ENCODE measurements at places on chromosomes 1 and 21.
A peak's percentile ranks its signal among the peaks of the same experiment; 100 is the strongest.

DNA sequence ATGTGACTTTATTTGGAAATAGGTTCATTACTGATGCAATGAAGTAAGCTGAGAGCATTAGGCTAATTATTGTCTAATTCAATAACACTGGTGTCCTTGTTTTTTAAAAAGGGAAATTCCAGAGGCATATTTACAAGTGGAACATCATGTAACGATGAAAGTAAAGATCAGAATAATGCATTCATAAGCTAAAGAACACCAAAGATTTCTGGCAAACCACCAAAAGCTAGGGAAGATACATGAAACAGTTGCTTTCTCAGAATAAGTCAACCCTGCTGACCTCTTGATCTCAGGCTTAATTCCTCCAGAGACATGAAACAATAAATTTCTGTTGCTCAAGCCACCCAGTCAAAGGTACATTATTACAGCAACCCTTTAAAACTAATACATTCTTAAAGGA lies 20.3 kb upstream of the IFI16 start:
- no peak for DNase-seq

DNA sequence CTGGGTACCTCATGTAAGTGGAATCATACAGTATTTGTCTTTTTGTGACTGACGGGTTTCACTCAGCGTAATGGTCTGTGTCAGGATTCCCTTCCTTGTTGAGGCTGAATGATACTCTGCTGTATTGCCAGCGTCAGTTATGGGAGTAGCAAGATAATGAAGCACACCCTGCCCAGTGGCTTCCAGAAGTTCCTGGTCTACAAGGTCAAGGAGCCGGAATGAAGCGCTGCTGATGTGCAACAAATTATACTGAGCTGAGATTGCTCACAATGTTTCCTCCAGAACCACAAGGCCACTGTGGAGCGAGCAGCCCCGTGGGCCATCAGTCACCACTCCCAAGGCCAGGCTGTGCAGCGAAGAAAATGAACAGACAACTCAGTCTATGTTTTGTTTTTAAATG lies 24.0 kb upstream of the TDRD10 start:
- no peak for DNase-seq

DNA sequence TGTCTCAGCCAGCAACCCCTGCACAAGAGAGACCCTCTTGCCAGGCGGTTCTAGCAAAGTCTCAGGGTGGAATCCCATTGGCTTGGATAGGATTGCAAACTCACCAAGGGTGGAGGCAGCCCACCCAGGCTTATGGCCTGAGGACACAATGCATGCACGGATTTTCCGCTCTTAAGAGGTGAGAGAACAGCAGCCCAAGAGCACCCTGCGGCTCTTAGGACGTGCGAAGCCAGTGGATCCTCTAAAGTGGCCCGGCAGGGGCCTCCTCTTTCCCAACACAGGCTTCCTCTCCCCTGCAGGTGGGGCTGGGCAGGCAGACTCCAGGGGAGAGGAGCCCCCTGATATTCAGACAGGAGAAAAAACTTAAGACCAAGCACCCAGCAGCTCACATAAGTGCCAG lies 31.2 kb upstream of the TMEM51 start:
- DNase-seq, result no peak

DNA sequence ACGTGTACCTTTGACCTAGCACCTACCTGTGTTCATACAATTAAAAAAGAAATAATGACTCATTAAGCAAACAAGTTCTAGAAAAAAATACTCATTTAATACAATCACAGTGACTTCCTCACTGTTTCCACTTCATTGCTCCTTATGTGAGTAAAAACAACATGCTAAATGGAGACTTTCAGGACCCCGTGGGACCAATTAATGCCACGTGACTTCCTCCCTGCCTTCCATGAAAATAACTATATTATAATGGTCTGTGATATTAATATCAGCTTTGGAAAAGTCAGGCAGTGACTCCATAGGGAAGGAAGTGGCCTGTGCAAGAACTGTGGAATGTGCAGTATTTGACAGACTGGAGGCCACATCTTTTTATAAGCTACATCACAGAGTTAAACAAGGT lies 337.8 kb downstream of the HLX start:
- peak; percentile 58 for DNase-seq

GRCh38 chr1:7594714-7595295 lies 176.3 kb upstream of the VAMP3 start:
- DNase-seq, result no peak

DNA sequence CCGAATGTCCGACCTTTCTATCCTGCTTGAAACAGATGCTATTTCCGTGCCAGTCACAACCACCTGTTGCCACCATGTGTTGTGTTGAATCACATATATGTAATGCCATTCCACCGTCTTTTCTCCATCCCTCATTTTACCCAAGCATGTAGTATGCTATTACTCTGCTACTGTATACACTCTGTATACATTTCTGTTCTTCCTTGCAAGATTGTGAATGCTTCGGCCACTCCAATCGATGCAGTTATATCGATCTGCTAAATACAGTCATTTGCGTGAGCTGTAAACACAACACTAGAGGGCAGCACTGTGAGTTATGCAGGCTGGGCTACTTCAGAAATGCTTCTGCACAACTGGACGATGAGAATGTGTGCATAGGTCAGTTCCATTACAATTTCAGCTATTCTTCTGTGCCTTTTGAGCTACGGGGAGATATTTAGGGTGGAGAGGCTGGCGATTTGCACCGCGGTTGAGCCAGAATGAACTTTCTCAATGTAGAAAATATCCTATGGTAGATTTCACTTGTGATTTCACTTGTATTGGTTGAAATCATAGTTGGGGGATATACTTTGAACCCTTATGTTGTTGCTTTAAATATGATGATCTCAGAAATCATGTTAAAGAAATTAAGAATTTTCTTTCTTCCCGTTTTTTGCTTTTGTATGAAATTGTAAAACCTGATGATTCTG lies 289.8 kb downstream of the NTNG1 start:
- peak; percentile 17 for DNase-seq

DNA sequence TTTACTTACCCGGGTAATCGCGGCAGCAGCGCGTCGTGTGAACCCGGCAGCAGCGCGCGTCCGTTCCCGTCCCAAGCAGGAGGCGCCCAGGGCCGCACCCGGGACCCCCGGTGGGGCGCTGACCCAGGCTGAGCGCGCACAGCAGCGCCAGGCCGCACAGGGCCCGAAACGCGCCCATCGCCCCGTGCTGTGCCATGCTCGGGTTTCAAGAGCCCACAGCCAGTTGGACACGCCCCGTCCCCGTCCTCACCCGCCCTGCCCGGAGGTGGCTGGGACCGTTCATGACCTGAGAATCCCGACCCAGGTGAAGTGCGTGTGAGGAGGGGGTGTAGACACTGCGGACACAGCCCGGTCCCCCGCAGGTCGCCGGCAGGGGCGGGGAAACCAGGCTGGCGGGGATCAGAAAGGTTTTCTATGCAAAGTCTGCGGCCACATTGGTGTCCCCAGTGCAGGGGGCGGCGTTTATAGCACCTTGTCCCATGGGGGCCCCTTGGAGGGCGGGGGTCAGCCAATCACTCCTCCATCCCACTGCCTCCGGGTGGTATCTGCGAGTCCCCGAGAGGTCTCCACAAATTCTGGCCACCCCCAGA lies at the start of gene TNFRSF18:
Gene TNFRSF18 (minus strand): TSS at position 217 of the 590 bp plus-strand sequence. CDS start 21 bp downstream, at position 196.
- DNase-seq, result peak; percentile 36
